ENCODE measurements at places on chromosomes 4 and X.

- no peak for DNase-seq
Observed at GRCh38 chr4:90845777-90846176, 718.6 kb downstream of the CCSER1 start.

DNA sequence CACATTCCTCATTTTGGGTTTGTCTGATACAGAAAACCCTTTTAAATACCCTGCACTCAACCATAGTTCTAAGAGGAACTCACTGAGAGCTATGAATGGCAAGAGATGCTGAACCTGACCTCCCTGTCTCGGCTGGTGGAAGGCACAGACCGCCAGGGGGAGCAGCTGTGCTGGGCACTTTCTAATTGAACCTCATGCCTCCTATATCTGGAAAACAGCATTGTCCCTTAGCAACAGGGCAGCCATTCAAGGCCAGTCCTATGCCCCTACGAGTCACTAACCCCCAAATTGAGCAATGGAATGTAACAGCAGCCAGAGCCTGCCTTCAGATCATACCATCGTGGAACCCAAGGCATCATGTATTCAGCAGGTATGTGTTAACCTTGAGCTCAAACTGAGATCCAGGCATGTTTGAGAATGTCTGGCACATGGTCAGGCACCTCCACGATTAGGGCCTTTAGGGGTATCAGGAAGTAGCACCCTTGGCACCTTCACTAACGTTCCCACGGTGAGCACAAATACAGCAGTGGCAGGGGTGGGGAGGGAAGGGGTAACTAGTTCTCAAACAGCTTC lies 5.1 kb downstream of the USP27X start:
- peak; percentile 26 for DNase-seq

DNA sequence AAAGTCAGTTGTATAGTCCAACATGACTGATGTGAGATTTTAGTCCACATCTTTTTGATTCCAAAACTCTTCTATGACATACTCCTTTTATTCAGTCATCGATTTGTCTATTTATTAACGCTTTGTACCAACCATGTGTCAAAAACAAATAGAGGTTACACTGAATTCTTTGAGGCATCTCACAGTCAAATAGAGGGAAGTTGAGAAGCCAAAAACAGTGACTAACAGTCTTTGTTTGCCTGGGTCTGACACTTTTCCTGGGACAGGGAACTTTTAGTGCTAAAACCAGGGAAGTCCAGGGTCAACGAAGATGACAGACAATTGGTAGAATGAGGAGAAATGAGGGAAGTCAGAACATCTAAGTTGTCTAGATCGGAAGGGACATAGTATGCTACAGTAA lies 169.9 kb upstream of the HS3ST1 start:
- no peak for DNase-seq

GRCh38 chr4:123672987-123673386 lies 276.4 kb downstream of the SPRY1 start:
- no peak for DNase-seq

DNA sequence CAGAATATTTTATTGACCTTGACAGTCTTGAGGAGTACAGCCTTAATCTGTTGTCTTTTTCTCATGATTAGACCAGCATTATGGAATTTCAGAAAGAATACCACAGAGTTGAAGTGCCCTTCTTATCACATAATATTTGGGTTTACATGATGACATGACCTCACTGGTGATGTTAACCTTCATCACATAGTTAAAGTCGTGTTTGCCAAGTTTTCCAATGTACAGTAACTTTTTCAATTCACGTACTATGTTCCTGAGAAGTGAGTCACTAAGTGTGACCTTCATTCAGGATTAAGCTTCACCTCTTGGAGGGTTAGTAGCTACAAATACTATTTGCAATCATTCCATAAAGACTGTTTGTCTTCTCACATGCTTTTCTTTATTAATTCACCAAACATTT lies 52.1 kb downstream of the RAB40A start:
- no peak for DNase-seq

DNA sequence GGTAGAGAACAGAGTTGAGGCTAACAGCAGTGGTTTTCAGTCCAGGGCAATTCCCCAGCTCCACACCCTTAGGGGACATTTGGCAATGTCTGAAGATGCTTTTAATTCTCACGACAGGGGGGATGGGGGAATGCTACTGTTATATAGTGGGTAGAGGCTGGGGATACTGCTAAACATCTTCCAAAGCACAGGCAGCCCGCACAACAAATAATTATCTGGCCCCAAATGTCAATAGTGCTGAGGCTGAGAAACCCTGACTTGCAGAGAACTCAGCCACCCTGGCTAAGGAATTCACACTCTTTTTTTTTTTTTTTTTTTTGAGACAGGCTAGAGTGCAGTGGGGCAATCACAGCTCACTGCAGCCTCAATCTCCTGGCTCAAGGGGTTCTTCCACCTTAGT lies 60.6 kb downstream of the POLR2B start:
- DNase-seq = no peak
